ENCODE measurements at places on chromosomes 4 and X.

DNA sequence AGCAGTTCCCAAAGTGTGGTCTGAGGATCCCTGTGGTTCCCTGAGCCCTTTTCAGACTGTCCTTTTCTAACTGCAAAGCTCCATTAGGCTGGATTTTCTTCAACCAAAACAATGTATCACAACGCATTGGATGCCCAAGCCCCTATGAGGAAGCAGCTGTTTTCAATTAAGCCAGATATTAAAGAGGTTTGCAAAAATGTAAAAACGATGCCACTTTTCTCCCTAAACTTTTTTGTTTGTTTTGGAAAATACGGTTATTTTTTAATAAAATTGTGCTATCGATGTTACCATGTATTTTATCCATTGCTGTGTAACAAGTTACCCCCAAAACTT is 170.4 kb upstream of the BCOR start:
- DNase-seq = no peak

DNA sequence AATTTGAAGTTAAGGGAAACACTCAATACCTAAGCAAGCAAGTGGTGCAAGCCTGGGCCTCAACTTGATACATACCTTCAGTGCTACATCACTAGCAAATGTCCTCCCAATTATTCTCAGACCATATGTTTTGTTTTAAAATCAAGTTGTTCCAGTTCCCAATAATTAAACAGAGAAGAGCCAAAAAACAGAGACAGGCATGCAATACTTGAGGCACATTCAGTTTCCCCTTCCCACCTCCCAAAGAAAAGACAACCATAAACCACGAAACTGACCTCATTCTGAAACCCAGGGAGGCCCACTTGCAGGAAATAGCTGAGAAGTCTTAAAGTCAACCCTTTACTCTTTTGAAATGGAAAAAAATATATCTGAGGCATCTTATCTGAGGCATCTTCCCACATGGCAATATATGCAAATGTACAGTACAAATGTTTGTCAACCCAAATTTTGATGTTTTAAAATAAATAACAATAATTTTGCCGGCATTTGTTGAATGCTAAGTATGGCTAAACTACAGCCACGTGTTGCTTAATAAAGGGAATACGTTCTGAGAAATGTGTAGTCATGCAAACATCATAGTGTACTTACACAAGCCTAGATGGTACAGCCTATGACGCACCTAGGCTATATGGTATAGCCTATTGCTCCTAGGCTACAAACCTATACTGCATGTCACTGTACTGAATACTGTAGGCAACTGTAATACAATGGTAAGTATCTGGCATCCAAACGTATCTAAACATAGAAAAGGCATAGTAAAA is 147.5 kb downstream of the TSPAN5 start:
- no peak for DNase-seq

DNA sequence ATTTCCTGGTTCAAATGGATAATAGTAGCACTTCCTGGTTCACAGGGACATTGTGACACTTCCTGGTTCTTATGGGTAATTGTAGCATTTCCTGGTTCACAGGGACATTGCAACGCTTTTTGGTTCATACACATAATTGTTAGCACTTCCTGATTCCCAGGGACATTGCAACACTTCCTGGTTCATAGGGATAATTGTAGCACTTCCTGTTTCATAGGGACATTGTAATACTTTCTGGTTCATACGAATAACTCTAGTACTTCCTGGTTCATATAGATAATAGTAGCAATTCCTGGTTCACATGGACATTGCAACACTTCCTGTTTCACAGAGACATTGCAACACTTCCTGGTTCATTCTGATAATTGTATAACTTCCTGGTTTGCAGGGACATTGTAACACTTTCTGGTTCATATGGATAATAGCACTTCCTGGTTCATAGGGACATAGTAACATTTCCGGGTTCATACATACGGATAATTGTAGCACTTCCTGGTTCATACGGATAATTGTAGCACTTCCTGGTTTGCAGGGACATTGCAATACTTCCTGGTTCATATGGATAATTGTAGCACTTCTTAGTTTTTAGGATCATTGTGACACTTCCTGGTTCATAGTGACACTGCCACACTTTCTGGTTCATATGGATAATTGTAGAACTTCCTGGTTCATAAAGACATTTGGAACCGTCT is 61.6 kb upstream of the CD99 start:
- DNase-seq = no peak

- peak; percentile 57 for DNase-seq
These were observed 739 bp downstream of the LARP1B start for GRCh38 chr4:128061566-128062536.

GRCh38 chrX:55598333-55598732 is 24.9 kb upstream of the FOXR2 start:
- DNase-seq = no peak

- no peak for DNase-seq
These were observed 292.9 kb downstream of the USP46 start for GRCh38 chr4:52366191-52366590.

- no peak for DNase-seq
These were observed 197.2 kb upstream of the CNKSR2 start for GRCh38 chrX:21176921-21177571.

DNA sequence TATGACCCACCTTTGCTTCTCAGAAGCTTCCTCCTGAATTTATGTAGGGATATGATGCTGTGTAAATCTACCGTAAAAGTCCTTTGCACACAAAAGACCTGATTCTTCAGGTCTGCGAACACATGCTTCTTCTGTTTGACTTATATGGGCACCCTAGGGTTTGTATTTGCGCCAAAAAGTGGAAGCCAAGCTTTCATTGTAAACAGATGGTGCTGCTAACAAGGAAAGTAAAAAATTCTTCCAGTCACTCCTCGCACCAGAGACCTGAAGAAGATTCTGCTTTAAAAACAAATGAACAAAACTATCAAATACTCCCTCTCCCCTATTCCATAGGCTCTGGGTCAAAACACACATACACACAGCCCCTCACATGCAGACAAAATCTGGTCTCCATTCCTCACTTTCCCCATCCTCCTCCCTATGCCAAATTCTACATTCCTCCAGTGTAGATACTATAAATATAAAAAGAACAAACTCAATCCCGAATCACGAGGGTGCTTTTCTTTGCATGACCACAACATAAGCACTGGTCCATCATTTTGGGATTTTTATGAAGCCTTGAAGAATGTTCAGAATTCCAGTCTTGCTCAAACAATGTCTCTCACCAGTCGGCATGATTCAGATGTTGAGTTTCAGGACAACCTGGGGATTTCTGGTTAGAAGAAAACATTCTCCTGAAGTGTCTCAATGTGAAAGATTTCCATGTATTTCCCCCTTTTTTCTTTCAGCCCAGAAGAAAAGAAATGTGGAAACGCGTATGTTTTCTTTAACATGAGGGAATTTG is 125.1 kb downstream of the PALLD start:
- no peak for DNase-seq

DNA sequence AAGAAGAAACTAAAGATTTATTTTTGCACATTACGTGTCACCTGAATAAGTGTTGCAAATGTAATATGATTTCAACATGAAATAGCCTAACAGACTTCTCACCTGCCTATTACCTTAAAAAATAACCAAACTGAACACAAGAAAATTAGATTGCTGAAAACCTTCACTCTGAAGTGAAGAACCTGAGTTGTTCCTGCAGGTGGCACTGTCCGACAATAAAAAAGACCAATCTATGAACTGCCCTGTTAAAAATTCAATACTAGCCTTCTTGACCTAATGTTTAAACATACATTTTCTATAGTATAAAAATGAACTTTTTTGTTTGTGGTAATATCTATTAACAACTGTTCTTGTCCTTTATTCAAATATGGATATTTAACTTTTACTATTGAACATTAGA is 69.2 kb upstream of the PNPLA4 start:
- no peak for DNase-seq

DNA sequence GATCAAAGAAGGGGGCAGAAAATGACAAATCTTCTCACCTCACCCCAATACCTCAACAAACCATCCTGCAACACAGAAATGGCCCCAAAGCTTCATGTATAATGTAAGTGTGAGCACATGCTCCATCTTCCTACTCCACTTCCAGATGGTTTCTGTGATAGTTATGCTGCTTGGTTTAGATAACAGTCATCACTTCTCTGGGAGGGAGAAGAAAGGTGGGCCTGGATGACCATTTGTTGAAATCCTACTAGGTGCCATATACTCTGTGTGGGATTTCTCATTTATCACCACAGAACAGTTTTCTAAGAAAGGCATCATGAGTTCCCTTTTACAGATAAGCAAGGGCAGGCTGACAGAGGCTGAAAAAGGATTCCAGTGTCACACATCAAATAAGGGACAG is 31.3 kb upstream of the NXF3 start:
- no peak for DNase-seq

DNA sequence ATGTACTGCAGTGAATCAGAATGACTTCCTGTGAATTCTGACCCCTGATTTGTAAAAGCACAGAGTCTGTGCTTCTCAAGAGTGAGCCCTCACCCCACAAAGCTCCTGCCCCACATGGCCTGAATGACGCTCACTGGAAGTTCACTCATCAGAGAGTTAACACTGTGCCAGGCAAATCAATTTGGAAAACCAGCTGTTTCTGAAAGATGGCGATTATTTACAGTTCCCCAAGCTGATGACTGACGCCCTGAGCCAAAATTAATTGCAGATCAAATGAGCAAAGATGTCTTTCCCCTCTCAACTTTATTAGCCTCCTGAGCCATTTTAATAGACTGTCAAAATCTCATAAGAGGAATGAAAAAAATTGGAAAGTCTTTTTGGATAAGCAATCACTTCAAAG is 118.0 kb downstream of the SLC2A9 start:
- DNase-seq = no peak

DNA sequence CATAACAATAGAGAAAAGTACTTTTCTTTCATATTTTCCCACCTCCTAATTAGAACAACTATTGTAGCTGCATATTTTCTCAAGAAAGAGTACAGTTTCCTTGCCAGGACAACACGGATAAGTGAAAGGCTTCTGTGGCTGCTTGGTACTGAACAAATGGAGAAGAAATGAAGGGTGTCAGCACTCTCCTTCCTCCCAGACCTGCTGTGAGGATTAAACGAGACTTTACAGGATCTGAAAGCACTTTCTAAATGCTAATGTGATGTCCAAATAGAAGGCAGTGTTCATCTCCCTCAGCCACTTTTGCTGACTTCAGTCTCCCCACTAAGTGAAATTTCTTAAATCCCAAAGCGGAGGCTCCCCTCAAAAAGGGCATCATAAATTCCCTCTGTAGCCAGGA is 13.9 kb downstream of the NIPAL1 start:
- DNase-seq = no peak

DNA sequence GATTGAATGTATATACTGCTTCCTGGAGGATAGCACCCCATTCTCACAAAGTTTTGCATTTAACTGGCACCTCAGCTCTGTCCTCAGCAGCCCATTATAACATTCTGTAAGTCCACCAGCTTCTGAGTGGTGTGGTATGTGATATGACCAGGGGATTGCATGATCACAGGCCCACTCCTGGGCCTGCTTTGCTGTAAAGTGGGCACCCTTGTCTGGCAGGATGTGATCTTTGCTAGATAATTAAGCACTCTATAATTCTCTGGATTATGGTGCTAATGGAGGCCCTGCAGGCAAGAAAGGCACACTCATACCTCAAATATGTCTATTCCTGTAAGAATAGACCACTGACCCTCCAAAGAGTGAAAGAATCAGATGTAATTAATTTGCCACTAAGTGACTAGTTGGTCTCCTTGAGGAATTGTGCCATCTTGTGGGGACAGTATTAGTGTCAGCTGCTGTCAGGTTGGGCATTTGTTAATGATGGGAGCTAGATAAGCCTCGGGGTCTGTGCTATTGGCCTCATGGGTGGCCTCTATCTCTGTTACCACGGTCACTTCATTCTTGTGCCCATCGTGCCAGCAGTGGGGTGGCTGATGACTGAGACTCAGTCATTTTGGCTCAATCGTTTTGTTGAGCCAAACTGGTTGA is 2.2 kb upstream of the CFI start:
- no peak for DNase-seq

DNA sequence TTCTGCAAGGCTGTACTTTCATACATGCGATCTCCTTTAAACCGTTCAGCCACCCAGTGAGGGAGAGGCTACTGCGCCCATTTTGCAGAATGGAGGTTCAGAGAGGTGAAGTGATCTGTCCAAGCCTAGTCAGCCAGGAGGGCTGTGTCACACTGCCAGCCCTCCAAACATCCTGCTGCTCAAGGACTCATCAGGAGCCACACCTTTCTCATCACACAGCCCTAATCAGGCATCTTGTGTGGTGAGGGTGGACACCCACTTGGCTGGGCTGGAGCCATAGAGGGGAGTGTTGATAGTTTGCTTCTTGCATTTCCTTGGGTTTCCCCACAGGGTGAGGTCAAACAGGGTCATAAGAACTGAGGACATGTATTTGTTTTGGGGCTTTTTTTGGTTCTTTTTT is 5.4 kb upstream of the CXCR3 start:
- DNase-seq = no peak

DNA sequence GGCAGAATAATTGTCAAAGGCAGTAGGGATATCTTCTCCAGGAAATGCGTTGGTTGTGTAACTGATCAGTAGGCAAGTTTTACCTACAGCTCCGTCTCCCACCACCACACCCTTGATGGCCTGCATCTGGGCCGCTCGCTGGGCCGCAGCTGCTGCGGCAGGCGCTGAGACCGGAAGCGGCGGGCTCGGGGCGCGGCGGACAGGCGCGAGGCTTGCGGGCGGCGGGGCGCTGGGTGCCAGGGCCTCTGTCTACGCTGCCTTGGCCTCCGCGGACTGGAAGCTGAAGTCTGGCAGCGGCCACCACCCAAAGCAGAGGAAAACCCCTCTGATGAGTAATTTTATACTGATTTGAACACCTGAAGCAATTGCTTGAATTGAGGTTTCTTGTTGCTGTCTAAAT is 124.2 kb upstream of the ZIC3 start:
- no peak for DNase-seq

- no peak for DNase-seq
These were observed 616.9 kb downstream of the ADGRL3 start for GRCh38 chr4:61817071-61817470.

Measured in stimulated activated CD8-positive, alpha-beta memory T cell treated with anti-CD3 and anti-CD28 coated beads, Interleukin-7, amount 100 ng/mL, for 4 hours (primary cell).